CD4-positive, alpha-beta T cell treated with Interleukin-6 at 100 ng/mL for 8 hours (primary cell): ENCODE measurements at places on chromosomes 2 and 18.

GRCh38 chr2:81505586-81505985 lies 1201.0 kb upstream of the LRRTM1 start:
- no peak for DNase-seq

GRCh38 chr2:186624276-186624675 lies 34.4 kb downstream of the ITGAV start:
- DNase-seq, result no peak

- no peak for DNase-seq
These were observed 94.8 kb upstream of the STPG4 start for GRCh38 chr2:47249931-47250330.

DNA sequence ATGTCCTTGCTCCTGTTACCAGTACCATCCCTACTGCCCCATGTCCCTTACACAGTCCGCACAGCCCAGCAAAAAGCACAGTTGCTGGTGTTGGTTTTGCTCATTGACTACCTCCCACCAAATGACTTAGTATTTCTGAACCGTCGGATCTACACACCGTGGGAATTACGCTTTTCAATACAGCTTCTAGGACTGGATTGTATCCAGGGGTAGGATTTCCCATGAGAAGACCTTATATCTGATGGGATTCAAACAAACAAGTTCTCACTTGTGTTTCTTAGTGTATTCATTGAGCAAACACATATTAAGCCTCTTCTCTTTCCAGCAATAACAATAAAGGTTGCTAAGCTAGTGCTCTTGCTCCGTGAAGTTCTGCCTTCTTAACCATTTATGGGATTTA lies 25.8 kb downstream of the TRAPPC12 start:
- DNase-seq, result no peak

DNA sequence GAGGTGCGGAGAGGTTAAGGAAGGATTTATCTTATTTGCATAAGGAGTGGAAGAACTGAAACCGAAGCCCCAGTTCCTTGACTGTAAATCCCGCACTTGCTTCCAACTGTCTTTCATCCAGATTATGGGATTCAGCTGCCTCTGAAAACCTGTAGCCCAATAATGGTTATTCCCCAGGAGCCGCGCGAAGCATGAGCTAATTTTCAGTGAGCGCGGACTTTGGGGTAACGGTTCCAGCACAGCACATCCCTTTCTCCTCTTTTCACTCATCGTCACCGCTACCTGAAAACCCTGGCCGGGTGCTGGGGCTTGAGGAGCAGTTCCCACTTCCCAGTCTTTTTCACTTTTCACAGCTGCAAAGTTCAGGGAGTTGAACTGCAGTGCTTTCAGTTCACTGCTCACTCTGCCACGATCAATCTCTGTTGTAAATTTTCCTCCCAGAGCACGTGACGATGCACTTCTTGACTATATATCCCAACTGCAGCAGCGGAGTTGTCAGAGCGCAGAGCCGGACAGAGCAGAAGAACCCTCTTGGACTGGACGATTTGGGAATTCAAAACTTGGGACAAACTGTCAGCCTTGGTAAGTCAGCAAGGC lies at the start of gene KCNE4:
Gene KCNE4 (plus strand): TSS at position 498 of the 597 bp plus-strand sequence. CDS start 641 bp downstream, outside the sequence.
- DNase-seq, result no peak

DNA sequence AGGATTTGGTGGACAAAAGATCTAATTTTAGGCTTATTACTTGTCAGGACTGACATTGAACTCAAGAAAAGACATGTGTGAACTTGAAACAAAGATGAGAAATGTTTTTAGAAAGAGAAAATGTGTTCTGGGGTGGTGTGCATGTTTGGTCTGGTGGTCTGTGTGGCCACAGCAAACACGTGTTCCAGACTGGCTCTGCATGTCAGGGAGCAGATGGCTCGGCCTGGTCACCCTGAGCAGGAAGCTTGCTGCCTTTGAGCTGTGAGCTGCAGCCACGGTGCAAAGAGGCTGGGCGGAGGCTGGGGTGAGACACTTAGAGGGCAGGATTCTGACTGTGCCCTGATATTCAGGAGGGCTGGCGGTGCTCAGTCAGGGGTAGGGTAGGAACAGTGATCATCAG lies 186.1 kb downstream of the CTIF start:
- no peak for DNase-seq

DNA sequence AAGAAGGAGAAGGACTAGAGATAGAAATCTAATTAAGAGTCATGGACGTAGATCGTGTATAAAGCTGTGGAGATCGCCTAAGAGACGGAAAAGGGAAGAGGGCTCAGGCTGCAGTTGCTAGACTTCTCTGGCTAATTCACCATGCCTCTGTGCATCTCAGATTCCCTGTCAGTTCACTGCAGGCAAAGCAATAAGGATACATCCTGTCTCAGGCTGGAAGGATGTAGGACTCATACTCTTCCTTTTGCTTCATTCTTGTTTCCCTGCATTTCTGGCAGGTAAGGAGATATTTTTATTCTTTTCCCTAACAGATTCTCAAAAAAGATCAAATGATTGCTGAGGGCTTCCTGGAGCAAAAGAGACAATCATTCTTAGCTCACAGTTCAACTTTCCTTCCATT lies 112.5 kb downstream of the AP1S3 start:
- no peak for DNase-seq

GRCh38 chr2:41000374-41000773 lies 548.5 kb upstream of the SLC8A1 start:
- no peak for DNase-seq

GRCh38 chr2:203892207-203892606 lies 24.6 kb downstream of the CTLA4 start:
- DNase-seq, result no peak

- no peak for DNase-seq
These were observed 135.4 kb downstream of the TRIB2 start for GRCh38 chr2:12852135-12852534.

- no peak for DNase-seq
These were observed 29.4 kb downstream of the ITM2C start for GRCh38 chr2:230893841-230894781.

DNA sequence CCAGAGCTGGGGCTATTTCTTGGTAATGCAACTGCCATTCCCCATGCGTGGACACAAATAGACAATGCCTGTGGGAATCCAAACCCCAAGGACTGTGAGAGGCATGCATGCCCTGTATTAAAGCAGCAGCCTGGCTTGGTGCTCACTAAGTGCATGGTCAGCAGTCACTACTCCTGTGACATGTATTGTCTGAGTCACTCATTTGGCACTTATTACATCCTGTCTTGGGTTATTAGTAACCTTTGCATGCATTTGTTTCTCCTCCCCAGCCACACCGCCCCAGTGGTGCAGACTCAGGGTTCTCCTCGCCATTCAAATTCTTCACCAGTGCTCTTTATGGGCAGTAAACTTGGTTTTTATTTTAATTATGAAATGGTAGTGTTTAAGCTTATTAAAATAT lies 30.2 kb downstream of the PRKCE start:
- DNase-seq, result no peak

- no peak for DNase-seq
These were observed 68.0 kb downstream of the BCL2L11 start for GRCh38 chr2:111188681-111189080.

DNA sequence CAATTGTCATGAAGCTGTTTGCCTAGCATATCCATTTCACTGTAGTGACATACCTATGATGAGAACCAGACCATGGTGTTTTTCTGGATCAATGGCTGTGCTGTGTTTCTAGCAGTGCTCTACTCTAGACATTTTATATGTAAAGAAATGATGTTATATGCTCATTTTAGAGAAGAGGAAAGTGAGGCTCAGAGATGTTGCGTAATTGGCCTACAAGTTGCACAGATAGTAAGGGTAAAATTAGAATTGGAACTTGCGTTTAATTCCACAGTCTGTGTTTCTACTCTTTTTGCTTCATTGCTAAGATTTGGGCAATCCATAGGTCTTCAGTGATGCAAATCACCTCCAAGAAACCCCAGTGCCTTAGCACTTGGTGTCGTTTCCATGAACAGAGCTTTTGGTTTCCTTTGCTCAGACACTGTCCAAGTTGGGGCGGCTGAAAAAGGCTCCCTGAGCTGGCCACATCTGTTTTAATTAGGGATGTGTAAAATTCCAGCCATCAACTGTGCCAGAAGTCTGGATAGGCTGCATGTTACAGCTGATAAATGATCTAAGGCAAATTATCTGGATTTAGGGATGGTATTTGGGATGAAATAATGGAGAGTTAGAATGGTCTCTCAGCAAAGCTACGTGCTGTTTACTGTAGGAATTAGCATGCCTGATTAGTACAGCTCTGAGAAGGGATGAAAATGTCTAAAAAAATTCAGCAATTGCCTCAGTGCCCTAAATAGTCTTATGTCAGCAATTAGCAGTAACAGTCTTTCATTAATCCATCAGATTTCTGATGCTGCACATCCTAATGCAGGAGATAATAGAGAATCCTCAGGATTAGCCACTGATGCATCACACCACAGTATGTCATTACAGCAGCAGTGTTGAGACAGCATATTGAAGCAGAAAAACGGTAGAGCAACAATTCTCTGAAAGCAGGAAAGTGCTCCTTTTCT lies 65.3 kb downstream of the PTPRM start:
- no peak for DNase-seq

DNA sequence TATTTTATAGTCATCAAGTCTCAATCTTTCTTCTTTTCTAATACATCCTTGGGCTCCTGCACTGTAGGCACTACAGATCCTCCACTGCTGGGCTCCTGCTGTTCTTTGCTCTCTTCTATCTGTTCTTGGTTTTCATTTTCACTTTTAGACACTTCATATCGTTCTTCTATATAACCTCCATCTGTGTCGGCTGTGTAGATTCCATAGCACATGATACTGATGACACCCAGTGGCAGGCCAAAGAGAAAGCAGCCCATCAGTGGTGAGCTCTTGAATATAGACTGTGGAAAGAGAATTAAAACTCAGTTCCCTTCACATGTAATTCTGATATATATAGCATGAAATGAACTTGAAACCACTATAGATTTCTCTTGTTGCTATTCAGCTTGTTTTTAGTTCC lies 38.0 kb downstream of the TMX3 start:
- DNase-seq, result no peak

GRCh38 chr2:235935773-235936172 lies 232.4 kb downstream of the GBX2 start:
- DNase-seq, result no peak

DNA sequence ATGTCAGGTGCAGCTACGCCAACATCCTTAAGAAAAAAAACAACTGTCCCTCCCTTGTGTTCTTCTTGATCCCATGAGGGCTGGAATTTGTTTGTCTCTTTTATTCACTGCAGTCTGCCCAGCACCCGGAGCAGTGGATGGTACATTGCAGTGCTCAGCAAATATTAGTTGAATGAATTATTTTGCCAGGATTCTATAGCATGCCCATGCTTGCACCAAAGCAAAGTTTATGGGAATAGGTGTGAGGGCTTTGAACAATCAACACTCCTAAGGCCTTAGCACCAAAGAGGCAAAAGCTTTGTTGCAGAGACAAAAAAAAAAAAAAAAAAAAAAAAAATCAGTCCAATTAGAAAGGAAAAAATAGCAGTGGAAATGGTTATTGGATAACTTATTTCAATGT lies 28.7 kb upstream of the DCC start:
- no peak for DNase-seq

GRCh38 chr2:240733803-240734495 lies 42.3 kb downstream of the AQP12A start:
- DNase-seq, result peak; percentile 8

- DNase-seq, result no peak
These were observed 211.6 kb downstream of the SEPTIN10 start for GRCh38 chr2:109402180-109402579.

GRCh38 chr18:61676773-61677434 lies 215.9 kb downstream of the RNF152 start:
- DNase-seq, result no peak

GRCh38 chr2:118091140-118091478 lies 2.8 kb downstream of the INSIG2 start:
- no peak for DNase-seq

DNA sequence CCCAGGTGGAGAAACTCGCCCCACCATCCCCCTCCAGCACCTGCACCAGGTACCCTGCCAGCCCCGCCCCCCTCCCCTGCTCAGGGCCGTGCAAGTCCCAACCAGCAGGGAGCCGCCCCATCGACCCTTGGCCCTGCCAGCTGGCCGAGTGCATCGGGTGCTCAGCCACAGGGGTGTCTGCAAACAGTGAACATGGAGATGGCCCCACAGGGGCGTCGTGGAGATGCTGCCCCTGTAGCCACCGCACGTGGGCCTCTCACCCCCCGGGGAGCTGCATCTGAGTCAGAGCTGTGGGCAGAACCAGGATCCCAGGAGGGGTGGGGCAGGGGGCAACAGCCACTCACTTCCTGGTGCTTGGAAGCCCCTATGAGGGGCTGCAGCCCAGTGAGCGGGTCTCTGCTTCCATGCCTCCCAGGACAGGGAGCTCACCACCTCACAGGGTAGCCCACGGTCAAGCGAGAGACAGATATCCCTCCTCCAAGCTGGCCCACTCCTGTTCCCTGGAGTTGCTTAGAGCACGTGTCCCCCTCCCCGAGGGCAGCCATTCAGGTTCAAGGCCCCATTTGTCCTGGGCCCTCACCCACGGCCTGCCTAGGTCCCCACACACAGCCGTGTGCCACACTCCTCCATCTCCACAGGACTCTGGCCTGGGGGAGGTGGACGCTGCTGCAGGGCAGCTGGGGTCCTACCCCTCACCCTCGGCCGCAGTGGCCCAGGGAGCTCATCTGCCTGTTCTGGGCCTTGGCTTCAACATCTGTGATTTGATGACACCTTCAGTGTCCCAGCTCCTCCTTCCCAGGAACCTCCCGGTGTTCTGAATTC lies 1.1 kb upstream of the MAB21L4 start:
- no peak for DNase-seq

DNA sequence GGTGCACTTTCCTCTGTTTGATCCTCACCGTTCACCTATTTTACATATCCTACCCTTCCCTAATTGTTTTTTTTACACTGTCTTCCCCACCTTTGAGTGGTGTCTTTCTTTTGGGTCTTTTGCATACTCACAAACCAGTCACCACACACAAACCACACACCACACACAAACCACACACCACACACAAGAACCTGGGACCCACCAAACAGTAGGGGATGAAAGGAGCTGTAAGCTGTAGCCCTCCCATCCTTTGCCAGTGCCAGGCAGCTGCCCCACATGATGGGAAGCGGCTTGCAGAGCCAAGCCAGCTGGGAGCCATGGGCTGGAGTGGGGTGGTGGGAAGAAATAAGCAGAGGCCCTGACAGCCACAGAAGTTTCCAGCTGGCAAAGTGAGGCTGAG lies 38.9 kb upstream of the MSH6 start:
- DNase-seq, result no peak

- no peak for DNase-seq
These were observed 14.4 kb downstream of the TMEM37 start for GRCh38 chr2:119446037-119446436.

DNA sequence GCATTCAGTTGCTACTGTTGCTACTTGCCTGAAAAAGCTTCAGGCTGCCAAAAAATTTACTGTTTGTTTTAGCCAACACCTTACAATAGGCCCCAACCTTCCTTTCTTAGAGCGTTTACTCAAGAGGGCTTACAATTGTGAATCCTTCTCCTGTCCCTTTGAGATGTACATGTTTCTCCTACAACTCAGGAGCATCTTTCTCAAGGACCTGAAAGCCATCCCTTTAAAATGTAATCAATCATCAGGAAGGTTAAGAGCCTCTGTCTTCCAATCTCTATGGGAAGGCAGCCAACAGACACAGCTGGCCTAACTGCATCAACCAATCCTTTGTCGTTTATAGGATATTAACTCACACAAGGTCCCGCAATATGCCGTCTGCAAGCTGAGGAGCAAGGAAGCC lies 3.4 kb upstream of the IER3IP1 start:
- no peak for DNase-seq
